ENCODE measurements at places on chromosomes 4 and X. TPM values are rescaled to one million over a fixed set of nuclear protein-coding genes. Genes with fewer than 3 reads are reported as not detected.
A peak's percentile ranks its signal among the peaks of the same experiment; 100 is the strongest.

- no peak for DNase-seq
Observed at GRCh38 chr4:22486276-22486675, 29.6 kb downstream of the ADGRA3 start.

Gene ASMTL
- total RNA-seq = 34.4 TPM

Gene VSIG4
- 59.7 TPM for total RNA-seq

Gene FREM3
- 0.23 TPM for total RNA-seq

Gene CLIC2
- total RNA-seq = 23.3 TPM

Gene TLR10
- not detected for total RNA-seq

Gene VBP1
- 57.8 TPM for total RNA-seq

GRCh38 chr4:13349096-13349495 lies 135.0 kb downstream of the RAB28 start:
- no peak for DNase-seq

Gene MAOA
- total RNA-seq = 104 TPM

DNA sequence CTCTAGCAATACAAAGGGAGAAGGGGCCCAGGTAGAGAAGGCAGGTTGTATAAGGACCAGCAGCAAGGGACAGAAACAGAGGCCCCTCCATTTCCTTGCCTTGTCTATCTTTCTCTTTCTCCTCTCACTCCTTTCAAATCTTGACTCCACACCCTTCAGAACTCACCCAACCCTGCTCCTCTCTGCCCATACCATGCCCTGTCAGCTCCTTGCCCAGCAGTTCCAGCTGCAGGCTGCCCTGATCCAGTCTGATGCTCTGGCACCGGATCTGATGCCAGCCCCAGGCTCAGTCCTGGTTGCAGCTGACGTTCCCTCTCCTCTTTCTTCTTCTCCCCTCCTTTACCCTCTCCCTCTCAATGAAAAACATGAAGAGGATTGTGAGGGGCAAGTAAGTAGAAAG lies 291.2 kb downstream of the FBXW7 start:
- DNase-seq = no peak

Gene DUX4
- total RNA-seq = not detected

GRCh38 chrX:103480526-103480925 lies 38.8 kb downstream of the RAB40A start:
- DNase-seq = no peak

DNA sequence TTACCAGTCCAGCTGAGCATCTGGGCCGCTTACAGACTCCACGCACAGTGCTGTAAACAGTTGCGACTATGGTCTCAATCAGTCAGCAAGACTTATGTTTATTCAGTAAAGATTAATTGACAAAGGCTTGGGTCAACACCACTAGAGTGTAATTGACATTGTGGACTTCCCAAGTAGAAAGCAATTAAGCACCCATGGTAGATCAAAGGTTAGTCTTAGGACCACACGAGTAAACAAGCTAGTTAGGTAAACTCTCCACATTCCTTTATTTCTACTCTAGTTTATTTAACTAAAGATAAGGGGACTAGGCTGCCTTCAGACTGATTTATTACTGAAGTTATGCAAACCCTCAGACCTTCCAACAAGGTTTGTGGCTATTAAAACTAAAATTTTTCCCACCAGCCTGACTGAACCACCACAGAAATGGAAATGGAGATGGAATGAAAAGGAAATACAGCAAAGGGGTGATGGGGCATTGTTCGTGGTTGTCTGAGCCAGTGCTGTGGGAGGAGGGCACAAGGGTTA lies 44.2 kb downstream of the MTHFD2L start:
- no peak for DNase-seq

- no peak for DNase-seq
Observed at GRCh38 chr4:115484479-115484878, 371.1 kb upstream of the NDST4 start.

Gene UGT2B17
- not detected for total RNA-seq

Gene FAAH2
- 0.58 TPM for total RNA-seq

GRCh38 chrX:76279007-76279406 lies 106.1 kb downstream of the PBDC1 start:
- no peak for DNase-seq

DNA sequence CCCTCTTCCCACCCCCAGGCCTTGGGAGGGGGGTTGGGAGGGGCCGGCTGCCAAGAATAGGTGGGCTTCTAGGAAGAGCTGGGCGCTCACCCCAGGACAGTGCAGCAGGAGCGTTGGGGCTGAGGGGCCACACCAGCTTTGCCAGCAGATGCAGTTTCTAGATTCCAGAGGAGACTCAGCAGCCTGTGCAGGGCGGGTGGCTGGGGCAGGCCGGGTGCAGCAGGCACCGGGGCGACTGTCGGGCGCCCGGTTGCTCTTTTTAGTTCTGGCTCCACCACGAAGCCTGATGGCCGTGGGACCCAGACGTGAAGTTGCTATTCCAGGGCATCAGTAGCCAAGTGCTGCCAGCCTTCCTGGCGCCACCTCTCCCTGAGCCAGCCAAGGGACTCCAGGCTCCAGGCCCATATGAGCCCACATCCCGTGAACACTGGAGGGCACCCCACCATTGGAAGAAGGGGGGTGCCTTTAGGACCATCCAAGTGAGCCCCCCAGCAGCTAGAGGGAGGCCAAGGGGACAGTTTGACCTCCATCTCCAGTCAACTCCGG lies 5.8 kb downstream of the SSR4 start:
- DNase-seq = no peak

- DNase-seq = no peak
Observed at GRCh38 chr4:2662598-2662997, 93.5 kb downstream of the TNIP2 start.

GRCh38 chrX:44314259-44314734 lies 29.2 kb downstream of the EFHC2 start:
- peak; percentile 26 for DNase-seq

- DNase-seq = no peak
Observed at GRCh38 chr4:140816806-140817510, 60.8 kb upstream of the TBC1D9 start.

DNA sequence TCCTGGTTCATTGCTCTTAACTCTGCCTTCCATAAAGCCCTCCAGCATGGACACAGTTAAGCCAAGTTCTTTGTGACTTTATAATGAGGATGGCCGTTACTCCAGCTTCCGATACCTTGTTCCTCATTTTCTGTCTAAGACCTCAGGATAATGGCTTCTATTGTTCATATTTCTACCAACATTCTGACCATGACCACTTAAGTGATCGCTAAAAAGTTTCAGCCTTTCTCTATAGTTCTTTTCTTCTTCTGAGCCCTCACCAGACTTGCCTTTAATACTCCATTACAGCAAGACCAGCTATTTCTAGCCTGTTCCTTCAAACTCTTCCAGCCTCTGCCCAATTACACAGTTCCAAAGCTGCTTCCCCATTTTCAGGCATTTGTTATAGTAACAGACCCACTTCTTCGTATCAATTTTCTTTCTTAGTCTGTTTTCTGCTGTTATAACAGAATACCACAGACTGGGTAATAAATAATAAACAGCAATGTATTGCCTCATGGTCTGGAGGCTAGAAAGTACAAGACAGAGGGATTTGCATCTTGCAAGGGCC lies 12.3 kb downstream of the RNF175 start:
- no peak for DNase-seq

- no peak for DNase-seq
Observed at GRCh38 chr4:5470318-5471198, 237.8 kb downstream of the EVC2 start.

Gene PFKFB1
- 0.67 TPM for total RNA-seq

GRCh38 chr4:163895378-163896005 lies 401.0 kb downstream of the TMA16 start:
- DNase-seq = no peak

DNA sequence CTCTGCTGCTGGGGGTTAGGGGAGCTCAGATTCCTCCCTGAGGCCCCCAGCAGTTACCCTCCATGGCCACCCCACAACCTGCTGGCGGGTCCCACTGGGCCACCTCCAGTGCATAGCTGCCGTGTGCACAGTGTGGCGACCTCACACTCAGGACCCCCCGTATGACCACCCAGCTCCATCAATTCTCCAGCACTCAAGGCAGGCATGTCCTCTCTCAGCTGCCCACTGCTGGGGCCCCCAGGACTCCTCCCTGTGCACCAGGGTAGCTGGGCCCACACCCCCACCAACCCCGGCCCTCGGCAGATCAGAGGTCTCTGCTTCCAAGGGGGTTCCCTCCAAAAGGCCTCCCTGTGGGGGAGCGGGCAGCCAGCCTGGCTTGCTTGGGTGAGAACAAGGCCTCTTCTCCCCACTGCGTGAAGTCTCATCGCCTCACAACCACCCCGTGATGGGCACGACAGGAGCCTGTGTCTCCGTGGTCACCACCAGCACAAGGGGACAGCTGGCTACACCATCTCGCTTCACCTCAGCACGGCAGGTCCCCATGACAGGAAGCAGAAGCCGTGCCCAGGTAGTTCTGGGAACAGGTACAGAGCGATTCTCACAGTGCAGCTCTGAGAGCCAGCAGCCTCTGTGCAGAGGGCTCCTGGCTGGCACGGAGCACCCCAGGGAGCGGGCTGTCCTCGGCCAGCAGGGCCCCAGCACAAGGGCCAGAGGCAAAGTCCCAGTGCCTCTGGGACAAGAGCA lies 4.6 kb upstream of the HAUS3 start:
- DNase-seq = no peak

GRCh38 chr4:113524096-113524495 lies 237.4 kb downstream of the CAMK2D start:
- no peak for DNase-seq

Gene MAGEA6
- not detected for total RNA-seq

- no peak for DNase-seq
Observed at GRCh38 chrX:121958886-121959285, 911.5 kb downstream of the GLUD2 start.

- no peak for DNase-seq
Observed at GRCh38 chr4:1051472-1051871, 40.0 kb downstream of the FGFRL1 start.

Gene SMR3A
- not detected for total RNA-seq

GRCh38 chr4:5905714-5906113 lies 12.8 kb upstream of the CRMP1 start:
- no peak for DNase-seq

Gene MAN2B2
- total RNA-seq = 38.4 TPM

GRCh38 chr4:40493160-40493559 lies 136.5 kb downstream of the RBM47 start:
- DNase-seq = no peak

DNA sequence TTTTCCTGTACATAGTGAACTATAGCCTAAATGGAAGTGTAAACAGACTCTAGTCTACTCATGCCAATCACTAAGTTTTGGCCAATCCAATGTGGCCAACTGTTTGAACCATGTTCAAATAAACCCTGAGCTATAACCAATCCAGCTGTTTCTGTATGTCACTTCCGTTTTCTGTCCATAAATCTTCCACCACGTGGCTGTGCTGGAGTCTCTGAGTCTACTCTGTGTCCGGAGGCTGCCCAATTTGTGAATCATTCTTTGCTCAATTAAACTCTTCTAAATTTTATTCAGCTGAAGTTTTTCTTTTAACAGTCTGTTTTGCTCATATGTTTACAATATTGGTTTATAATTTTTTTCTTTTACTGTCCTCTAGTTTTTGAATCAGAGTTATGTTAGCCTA lies 112.3 kb upstream of the BANK1 start:
- no peak for DNase-seq

DNA sequence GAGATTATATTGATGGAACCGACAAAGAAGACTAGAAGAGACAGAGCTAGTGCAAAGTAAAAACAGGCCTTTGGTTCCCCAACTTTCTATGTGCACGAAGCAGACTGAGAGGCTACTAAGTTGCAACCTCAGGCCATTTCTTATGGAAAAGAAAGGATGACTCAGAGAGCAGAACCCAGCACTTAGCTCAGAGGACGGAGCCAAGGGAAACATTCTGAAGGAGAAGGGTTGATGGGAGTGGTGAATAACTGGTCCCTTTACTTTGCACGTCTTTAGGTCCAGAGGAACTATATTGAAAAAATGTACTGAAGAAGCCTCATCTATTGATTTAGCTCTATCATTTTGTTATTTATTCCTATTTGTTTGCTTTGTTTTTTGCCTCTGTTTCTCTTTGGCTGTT lies 182.1 kb downstream of the CPE start:
- no peak for DNase-seq
